NCI-H1436 (cell line): ENCODE measurements at places on chromosomes 5 and 9.

DNA sequence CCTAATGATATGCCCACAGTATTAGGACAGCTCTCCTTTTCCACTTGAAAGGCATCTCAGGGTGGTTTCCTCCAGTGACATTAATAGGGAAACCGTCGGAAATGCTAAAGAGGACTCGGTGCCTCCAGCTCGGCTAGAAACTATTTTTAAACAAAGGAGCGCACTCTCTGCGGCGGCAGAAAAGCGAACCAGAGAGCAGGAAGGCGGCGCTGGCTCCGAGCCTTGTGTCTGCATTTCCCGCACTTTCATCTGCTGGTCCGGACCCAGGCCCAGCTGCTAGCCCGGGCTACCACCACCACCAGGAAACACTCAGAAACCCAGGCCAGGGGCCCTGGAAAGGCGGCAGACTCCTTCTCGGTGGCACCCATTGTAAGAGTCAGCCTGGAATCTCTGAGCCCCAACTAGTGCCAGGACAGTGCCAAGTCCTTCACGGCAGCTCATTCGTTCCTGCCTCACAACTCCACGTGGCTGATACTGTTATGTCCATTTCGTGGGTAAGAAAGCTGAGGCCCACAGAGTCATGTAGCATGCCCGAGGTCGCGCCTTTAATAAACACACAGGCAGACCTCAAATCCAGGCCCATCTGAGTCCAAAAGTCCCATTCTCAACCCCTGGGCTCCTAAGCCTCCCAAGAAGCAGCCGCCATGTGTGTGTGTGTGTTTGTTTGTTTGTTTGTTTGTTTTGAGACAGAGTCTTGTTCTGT, 73.9 kb downstream of the VAV2 start:
- no peak for DNase-seq

GRCh38 chr9:115080242-115080641, 37.7 kb downstream of the TNC start:
- no peak for DNase-seq

- DNase-seq, result no peak
Measured at GRCh38 chr5:66805514-66806430, 209.6 kb downstream of the MAST4 start.

DNA sequence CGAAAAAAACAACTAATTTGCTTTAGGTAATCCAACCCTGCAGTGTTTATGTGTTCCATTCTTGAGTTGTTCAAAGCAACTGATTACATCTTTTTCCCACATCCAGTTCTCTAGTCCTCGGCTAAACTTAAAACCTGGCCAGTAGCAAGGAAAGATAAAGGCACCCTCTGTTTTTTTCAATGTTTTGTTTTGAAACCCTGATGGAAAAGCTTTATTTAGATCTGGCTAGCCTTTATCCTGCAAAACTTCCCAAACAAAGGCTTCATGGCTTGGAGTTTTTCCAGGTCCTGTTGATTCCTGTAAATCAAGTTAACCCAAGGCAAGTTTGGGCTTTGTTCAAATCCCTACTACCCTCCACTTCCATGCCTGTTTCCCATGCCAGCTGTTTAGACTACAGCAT, 105.1 kb downstream of the CEMIP2 start:
- no peak for DNase-seq

- no peak for DNase-seq
Measured at GRCh38 chr5:160750938-160751657, 100.9 kb downstream of the ATP10B start.

DNA sequence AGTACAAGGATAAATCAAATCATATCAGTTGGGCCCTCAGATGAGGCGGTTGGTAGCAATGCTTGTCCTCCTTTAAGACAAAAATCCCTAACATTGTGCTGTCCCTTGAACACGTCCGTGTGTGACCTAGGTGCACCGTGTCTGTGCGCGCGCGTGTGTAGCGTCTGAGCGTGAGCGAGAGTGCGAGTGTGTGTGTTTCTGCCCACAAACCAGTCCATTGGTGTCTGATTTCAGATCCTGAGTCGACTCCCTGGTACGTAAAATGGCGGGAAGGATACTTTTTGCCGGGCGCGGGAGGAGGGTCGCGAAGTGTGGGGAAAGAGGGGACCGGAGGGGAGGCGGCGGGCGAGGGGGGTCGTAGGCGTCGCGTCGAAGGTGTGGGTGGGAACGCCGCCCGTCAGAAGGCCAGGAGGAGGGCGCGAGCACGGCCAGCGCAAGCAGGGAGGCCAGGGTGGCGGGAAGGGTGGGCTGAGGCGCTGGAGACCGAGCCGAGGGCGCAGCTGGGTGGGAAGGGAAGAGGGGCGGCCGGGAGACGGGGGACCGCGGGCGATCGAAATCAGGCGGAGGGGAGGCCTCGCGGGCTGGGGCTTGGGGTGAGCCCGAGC, 8.9 kb downstream of the OTP start:
- no peak for DNase-seq

- no peak for DNase-seq
Measured at GRCh38 chr9:78006734-78007133, 24.9 kb downstream of the GNAQ start.

DNA sequence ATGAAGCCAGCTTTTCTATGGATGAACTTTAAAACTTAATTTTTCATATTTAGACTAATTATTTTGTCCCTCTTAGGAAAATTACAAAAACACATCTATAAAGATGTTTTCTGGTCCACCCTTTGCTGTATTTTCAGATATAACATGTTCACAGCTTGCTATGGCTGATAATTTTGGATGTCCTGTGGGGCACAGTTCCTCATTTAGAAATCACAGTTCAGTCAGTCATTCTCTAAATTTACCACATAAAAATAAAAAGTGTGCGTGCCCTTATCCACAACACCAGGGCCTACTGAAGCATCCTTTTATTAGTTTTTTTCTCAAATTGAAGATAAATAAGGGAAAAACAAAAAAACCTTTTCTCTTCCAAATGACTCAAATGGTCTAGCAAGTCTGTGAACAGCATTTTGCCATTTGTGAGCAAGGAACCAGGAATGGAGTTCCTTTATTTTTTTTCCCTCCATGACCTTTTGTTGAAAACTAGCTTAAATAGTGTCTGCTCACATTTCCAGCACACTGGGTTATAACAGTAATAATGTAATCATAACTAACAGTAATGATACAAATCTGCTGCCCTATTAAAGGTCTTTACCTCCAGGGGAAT, 87.1 kb downstream of the CEMIP2 start:
- no peak for DNase-seq

DNA sequence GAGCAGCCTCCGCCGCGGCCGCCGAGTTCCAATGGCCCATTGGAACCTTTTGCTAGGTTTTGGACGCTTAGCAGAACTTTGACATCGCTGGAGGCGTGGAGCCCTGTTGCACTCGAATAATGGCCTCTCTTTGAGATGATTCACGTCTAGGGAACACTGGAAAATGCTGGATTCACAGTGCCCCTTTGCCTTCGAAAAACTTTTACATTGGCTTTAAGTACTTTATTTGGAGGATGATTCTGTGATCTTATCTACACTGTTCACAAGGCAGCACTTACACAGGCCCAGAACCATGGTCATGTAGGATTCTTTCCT, 536 bp upstream of the PPIC start:
- DNase-seq, result no peak

DNA sequence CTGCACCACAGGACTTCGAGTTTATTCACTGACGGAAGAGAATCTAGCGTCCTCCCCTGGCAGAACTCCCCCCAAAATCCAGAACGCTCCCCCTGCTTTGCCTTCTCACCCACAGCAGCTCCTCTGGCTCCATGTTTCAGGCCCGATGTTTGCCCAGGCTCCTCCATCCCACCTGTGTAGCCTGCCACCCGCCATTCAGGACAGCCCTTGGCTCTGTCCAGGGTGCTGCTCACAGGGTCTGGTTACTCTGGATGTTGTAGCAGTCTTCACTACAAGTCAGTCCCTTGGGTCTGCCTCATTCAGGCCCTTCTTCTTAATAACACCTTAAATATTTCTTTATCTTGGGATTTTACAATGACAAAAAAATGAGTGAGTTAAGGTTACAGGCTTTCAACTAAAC, 41.3 kb upstream of the SV2C start:
- no peak for DNase-seq

GRCh38 chr9:92488681-92489550, 6.6 kb upstream of the ASPN start:
- DNase-seq, result no peak

DNA sequence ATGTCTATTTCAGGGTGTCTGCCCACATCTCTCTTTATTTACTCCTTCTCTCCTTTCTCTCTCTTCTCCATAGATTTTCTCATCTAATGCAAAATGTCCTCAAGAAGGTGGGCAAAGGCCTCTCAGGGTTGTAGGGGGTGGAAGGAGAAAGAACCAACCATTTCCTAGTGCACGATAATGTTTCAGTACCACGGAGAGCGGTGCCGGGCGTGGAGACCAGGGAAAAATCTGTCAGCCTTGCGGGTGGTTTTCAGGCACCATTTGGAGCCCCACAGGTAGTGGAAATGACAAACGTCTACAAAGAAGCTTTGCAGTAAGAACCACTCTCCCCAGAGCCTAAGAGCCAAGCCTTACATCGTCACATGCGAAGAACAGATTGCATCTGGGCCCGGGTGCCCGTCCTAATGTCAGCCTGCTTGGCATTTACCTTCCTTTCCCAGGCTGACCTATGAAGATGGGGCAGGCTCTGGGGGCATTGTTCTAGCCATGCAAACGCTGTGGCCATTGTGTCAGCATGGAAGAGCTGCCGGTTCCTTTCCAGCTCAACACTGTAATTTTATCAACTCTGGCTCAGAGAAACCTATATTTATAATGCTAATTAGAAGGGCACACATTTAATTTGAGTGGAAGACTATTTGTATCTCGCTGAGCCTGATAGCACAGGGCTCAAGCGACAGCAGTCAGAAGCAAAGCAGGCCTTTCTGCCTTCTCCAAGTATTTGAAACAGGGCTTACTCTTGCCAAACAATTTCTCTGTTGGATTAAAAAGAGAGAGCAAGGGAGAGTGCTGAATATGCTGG, 430.1 kb upstream of the WWC1 start:
- DNase-seq, result no peak

GRCh38 chr9:72420783-72421182, 55.8 kb upstream of the ZFAND5 start:
- DNase-seq, result no peak

DNA sequence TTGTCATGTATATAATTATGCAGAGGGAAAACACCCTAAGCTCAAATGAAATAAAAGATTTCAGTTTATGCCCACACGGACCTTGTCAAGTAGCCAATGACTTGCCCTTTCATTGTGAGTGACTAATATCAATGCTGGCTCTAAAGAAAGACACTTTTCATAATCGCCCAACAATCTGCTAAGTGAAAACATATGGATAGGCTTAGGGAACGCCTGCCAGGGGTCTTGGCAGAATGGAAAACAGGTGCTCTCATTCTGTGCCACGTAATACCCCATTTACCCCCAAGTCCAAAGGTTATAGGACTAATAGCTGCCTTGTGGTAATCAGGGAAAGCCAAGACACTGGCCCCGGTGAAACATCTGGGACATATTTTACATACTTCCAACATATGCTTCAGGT, 157.7 kb downstream of the SLF1 start:
- DNase-seq, result no peak

DNA sequence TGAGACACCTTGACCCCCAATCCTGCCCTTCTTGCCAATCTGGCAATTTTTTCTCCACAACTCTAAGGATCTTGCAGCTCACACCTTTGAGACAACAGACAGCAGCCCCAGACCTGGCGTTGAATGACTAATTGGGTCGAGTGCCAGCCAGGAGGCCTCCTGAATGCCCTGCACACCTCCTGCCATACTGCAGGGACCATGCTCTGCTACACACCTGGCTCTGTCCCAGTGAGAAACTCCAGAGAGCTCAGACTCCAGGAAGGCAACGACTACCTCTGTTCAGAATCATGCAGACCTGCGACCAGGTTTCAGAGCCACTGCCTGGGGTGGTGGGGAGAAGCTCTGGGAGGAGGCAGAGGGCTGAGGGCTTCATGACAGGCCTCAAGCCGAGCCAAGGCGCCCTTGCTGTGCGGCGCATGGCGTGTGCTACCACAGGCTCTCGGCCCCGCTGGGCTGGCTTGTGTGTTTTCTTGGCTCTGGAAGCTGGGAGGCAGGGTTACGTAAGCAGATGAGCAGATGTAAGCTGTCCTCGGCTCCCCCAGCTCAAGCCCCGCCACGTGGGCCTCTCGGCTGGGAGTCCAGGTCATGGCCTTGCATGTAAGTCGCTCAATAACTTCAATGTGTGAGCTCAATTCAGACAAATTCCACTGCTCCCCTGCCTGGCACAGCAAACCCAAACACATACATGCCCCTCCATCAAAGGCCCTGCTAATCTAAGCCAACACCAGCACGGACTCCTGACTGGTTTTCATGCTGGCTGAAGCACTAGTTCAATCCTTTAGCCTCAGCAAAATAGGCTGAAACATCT, 27.5 kb downstream of the B4GALT1 start:
- no peak for DNase-seq

DNA sequence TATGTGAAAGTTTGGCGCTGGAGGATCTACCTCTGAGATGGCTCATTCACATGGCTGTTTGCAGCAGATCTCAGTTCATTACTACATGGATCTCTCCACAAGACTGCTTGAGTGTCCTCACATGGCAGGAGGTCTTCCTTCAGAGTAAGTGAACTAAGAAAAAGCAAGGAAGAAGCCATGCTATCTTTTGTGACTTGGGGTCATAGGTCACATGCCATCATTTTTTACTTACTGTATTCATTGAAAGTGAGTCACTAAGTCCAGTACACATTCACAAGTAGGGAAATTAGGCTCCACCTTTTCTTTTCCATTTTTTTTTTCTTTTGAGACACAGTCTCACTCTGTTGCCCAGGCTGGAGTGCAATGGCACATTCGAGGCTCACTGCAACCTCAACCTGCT, 8.7 kb upstream of the CDKN2AIPNL start:
- DNase-seq, result no peak

- no peak for DNase-seq
Measured at GRCh38 chr9:91247278-91247677, 114.4 kb downstream of the AUH start.

GRCh38 chr5:68432682-68433081, 217.1 kb downstream of the PIK3R1 start:
- no peak for DNase-seq

DNA sequence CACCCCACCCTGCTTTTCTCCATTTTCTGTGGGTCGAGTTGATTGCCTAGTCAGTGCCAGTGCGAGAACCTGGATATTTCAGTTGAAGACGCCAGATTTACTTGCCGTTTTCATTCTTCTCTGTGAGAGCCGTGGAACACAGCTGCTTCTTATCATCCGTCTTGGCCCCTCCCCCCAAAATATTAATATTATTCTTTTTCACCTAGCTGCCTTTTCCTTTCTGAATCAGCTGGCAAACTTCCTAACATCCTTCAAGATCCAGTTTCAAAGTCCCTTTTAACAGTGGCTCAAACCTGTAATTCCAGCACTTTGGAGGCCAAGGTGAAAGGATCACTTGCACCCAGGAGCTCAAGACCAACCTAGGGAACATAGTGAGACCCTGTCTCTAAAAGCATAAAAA, 117.1 kb upstream of the RASA1 start:
- no peak for DNase-seq
